CD4-positive, alpha-beta memory T cell (primary cell): ENCODE measurements at places on chromosomes 2 and 18. TPM values are rescaled to one million over a fixed set of nuclear protein-coding genes. Genes with fewer than 3 reads are reported as not detected.

DNA sequence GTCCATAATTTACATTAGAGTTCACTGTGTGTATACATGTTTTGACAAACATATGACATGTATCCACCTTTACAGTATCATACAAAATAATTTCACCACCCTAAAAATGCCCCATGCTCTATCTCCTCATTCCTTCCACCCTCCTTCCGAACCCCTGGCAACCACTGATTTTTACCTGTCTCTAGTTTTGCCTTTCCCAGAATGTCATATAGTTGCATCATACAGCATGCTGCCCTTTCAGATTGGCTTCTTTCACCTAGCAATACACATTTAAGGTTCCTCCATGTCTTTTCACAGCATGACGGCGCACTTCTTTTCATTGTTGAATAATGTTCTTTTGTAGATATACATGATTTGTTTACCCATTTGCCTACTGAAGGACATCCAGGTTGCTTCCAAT lies 10.4 kb downstream of the LRPPRC start:
- no peak for DNase-seq

GRCh38 chr2:176681584-176682115 lies 412.4 kb downstream of the MTX2 start:
- DNase-seq = no peak

DNA sequence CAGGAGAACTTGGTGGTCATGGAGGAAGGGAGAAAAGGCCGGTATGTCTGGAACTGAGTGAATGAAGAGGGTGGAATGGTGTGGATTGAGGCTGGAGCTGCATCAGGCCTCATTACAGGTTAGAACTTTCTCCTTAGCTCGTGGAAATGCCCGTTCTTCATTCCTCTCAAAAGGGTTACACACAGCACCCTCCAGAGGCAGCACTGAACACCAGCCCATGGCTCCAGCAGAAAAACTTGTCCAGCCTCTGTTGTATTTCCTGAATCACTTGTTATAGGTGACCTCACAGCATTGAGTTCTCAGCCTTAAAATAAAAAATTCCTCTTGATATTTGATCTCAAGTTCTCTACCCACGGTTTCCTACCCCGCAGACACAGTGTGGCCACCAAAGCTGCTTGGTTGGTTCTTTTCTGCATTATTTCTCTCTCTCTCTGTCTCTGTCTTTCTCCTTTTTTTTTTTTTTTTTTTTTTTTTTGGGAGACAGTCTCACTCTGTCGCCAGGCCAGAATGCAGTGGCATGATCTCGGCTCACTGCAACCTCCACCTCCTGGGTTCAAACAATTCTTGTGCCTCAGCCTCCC lies 89.6 kb downstream of the ITGB1BP1 start:
- no peak for DNase-seq

DNA sequence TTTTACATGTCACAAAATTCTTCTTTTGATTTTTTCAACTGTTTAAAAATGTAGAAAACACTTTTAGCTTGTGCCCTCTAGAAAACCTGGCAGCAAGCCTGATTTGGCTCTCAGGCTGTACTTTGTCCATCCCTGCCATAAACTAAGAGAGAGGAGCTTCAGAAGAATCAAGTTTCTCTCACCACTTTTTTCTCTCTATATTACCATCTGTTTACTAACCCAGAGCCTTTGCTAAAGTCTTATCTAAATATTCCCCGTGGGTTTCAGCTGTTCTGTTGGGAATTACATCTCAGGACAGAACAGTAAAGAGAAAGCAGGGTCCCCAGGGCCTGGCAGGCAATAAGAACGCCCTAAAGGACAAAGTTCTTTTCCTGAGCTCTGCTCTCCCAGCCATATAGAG lies 409.1 kb upstream of the CRIM1 start:
- DNase-seq = no peak

Gene TMEM18
- 26.2 TPM for total RNA-seq

Gene UGT1A10
- total RNA-seq = not detected

DNA sequence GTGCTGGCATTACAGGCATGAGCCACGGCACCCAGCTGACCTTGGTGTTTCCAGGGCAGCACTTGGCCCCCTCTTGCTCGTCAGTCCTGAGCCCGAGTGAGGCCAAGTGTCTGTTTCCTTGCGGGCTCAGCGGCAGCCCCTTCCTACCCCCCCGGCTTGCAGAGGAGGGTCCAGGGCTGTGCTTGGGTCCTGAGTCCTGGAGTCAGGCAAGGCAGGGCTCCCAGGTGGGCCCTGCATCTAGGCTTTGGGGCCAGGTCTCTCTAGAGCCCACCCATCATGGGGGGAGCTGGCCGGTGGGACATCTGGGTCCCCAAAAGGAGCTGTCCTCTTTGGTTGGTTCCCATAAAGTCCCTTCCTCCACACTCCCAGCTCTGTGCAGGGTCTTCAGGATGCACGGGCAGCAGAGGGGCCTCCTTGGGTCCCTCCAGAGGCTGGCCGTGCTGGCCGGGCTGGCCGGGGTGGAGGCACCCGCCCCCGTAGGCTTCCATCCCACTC lies 63.7 kb upstream of the HPCAL1 start:
- DNase-seq = no peak

Gene NT5C1B
- not detected for total RNA-seq

Gene PPM1G
- 53.8 TPM for total RNA-seq

Gene ELOA2
- not detected for total RNA-seq

Gene DSG2
- total RNA-seq = not detected

DNA sequence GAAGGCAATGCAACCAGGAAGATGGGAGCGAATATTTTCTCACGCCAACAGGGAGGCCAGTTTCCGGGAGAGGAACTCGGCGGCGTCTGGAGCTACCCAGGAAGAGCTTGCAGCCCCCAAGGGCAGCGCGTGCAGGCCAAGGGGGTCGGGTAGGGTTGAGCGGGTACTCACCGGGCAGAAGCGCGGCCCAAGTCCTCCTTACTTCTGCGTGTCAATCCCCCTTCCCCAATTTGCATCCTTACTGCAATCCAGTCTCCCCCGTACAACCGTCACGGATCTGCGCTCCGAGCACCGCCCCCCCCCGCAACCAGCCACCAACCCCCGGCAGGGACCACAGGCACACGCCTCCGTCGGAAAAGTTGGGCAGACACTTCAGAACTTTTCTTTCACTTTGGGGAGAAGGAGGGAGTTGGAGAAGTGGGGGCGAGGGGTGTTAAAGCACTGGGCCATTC lies 1.3 kb downstream of the ATP8B1 start:
- DNase-seq = no peak

DNA sequence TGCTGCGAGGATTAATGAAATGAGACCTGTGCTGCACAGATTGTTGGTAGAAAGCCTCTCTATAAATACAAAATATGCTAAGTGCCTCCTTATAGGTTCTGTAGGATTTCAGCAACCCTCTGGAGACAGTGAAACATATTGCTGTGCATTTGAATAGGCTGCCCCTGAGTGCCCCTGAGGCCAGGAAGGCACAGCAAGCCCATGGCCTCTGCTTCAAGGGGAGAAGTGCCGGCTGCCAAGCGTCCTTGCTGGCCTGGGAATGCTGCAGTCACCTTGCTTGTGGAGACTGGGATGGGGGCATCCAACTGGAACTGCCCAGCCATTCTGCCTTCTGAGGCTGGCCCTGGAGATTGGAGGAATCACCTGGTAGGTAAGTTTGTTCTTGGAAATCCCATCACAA lies 397.2 kb upstream of the SMIM21 start:
- DNase-seq = no peak

GRCh38 chr2:215702116-215702902 lies 266.4 kb upstream of the FN1 start:
- DNase-seq = no peak

GRCh38 chr2:237262838-237263771 lies 150.9 kb downstream of the COL6A3 start:
- no peak for DNase-seq

DNA sequence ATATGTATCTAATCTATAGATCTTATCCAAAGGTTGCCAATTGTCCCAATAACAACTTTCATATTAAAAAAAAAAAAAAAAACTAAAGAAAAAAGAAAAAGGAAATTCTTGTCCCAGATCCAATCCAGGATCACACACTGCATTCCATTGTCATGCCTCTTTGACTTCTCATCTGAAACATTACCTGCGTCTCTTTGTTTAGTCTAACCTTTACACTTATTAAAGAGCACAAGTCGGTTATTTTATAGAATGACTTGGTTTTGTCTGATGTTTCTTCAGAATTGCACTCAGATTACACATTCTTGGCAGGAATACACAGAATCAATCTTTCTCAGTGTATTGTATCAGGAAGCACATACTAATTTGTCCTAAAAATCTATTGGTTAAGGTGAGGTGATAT lies 392.5 kb upstream of the KLHL29 start:
- no peak for DNase-seq

GRCh38 chr2:41626936-41627335 lies 420.9 kb upstream of the PKDCC start:
- no peak for DNase-seq

DNA sequence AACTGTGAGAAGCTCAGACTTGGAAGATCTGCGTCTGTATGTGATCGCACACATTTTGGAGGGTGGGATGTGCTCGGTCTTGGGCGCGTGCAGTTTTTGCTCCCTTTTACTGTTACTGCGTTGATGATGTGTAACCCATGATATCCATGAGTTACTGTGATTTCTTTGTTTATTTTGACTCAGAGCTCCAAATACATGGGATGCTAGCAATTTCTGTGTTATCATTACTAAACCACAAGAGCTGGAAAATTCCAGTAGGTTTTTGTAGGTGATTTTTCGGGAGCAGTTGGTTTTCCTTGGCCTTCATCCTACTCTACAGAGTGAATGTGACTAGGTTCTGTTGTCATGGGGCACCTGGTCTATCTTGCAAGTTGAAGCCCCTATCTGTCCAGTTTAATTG lies 124.2 kb downstream of the AGAP1 start:
- no peak for DNase-seq

GRCh38 chr18:46676182-46676835 lies 19.3 kb upstream of the LOXHD1 start:
- no peak for DNase-seq
